ENCODE measurements at places on chromosomes 6 and 20.

DNA sequence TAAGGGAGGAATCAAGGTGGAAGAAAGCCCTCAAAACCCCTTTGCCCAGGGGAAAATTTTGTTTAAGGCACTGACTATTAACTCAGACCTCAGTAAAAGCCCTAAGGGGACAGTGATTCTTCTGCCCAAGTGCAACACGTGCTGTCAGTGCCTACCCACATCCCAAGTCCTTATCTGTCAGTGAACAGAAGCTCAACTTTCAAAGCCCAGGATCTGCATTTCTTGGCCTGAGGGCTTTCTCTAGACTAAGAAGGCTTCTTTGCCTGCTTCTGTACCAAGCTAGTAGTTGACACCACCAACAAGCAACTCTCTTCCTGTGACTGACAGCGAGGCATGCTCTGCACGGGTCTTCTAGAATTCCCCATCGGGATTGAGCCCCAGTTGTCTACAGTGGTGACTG, 416.0 kb upstream of the SPTLC3 start:
- no peak for DNase-seq

GRCh38 chr20:32285082-32285620, 7.7 kb downstream of the KIF3B start:
- no peak for DNase-seq

DNA sequence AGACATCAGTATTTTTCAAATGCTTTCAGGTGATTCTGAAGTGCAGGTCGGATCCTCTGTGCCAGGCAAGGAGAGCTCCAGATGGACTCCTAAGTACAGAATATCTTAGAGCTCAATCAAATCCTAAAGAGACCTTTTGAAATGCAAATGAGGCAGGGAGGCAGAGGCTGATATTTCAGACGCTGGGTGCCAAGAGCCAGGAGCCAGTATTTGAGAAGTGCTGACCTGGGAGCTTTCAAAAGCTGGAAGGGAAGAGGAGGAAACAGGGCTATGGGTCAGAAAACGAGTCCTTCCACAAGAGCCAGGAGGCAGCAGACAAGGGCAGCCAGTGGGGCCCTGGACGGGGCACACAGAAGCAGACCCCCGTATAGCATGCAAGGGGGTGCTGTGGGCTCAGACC, 46.1 kb upstream of the DSN1 start:
- no peak for DNase-seq

GRCh38 chr20:25695532-25696370, 902 bp downstream of the ZNF337 start:
- DNase-seq, result no peak

GRCh38 chr20:44069203-44070011, 117.6 kb downstream of the JPH2 start:
- DNase-seq, result no peak

DNA sequence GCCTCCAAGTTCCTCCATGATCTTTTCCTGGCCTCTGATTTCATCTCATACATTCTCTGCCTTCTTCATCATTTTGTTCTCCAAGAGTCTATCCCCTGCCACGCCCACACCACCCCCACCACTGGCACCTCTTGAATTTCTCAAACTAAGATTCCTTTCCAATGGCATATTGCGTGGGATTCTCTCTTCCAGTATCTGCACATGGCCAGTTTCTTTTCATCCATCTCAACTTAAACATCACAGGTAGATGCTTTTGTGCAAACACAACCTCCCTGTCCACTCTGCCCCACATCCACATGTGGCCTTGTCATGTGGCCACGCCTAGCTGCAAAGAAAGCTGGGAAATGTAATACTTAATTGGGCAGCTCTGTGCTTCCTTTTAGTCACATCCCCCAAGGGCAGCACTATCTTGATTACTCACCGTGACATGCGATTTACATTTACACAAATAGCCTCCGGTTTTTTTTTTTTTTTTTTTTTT, 33.4 kb upstream of the ZMYND8 start:
- no peak for DNase-seq

DNA sequence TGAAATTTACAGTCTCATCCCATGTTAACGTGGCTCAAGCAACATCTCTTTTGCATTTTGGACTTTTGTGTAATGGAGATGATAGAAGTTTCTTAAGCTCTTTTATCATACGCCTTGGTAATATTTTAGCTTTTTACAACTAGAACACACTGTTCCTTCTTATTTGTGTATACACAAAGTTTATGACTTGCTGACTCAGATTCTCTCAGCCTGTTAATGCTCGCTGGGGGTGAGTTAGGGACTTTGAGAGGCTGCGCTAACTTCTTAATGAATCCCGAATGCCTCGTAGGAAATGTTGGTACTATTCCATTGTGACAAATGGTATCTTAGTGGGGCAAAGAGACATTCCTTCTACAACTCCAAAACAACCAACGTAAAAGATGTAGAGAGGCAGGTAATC, 509.7 kb downstream of the DOK5 start:
- DNase-seq, result no peak

DNA sequence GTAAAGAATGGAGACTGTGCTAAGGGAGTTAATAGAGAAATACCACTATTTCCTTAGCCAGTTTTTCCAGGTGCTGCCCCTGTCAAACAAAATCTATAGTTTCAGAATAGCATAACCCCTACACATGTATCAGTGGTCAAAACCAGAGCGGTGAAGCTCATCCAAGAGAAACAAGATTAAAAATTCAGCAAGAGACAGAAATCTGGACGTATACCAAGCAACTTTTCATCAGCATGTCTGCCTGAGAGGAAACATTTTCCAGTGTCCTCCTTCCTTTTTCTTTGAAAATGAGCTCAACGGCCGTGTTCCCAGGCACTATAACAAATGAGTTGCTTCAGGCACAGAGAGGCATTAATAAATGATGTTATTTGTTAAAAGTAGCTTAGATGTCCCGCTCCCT, 416.5 kb downstream of the BCKDHB start:
- no peak for DNase-seq

- DNase-seq, result no peak
Measured at GRCh38 chr6:63806573-63806913, 170.9 kb downstream of the PHF3 start.

GRCh38 chr20:58251979-58252591, 23.6 kb upstream of the ANKRD60 start:
- DNase-seq, result no peak

- DNase-seq, result no peak
Measured at GRCh38 chr6:18424201-18424600, 37.1 kb downstream of the RNF144B start.

- no peak for DNase-seq
Measured at GRCh38 chr6:20704325-20705025, 170.2 kb downstream of the CDKAL1 start.

DNA sequence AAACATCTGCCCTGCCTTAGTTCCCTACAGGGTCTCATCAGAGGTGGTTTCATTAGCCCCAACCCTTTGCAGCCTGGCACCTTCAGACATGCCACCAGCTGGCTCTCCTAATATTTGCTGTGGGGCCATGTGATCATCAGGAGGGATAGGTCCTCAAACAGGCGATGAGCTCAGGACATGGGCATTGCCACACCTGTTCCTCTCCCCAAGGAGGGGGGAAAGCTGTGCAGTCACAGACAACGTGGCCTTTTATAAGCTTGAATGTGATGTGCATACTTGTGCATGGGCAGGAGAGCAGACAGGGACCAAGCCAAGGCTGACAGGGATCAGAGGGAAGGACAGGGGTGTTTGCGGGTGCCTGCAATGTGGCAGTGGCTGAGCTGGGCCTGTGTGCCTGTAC, 78.8 kb upstream of the ZNFX1 start:
- DNase-seq, result no peak

GRCh38 chr6:110864824-110865223, 9.8 kb upstream of the AMD1 start:
- DNase-seq, result no peak

- DNase-seq, result peak; percentile 37
Measured at GRCh38 chr6:142746524-142746923, 198.5 kb downstream of the HIVEP2 start.

GRCh38 chr20:1287306-1287705, 21.2 kb downstream of the SNPH start:
- DNase-seq, result no peak

- no peak for DNase-seq
Measured at GRCh38 chr6:169851641-169852503, 100.5 kb downstream of the ERMARD start.
